Stimulated activated CD4-positive, alpha-beta T cell treated with anti-CD3 and anti-CD28 coated beads, Interleukin-1b, Interleukin-23, amount 100 ng/mL, for 1 hour (primary cell): ENCODE measurements at places on chromosomes 13 and 19.

DNA sequence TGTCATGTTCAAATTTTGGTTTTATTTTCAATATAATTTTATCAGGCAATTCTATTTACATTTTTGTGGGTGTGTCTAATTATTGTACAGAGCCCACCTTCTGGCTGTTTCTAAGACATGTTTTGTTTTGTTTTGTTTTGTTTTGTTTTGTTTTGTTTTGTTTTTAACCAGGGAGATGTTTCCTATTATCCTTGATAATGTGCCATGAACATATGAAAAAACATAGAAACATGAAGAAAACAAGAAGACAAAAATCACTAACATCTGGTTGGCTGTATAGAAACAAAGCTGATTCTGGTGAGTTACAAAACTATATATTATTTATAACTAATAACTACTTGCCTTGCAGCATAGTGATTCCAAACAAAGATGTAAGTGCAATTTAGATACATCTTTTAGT is 128.1 kb upstream of the TRPC4 start:
- no peak for DNase-seq

- no peak for DNase-seq
These were observed 12.2 kb downstream of the MED26 start for GRCh38 chr19:16615808-16616207.

DNA sequence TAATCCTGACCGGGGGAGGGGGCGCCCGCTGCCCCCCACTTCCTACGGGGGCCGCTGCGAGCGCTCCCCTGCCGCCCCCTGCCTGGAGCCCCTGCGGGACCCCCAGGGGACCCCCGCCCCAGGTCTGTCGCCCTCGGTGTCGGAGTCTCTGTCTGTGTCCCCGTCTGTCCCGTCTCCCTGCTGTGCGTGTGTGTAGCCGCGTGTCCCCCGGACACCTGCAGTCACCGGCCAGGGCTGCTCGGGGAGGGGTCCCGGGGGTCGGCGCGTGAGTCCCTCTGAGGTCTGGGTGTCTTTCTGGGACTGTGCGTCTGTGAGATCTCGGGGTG is 7.7 kb upstream of the NFIC start:
- DNase-seq = no peak

DNA sequence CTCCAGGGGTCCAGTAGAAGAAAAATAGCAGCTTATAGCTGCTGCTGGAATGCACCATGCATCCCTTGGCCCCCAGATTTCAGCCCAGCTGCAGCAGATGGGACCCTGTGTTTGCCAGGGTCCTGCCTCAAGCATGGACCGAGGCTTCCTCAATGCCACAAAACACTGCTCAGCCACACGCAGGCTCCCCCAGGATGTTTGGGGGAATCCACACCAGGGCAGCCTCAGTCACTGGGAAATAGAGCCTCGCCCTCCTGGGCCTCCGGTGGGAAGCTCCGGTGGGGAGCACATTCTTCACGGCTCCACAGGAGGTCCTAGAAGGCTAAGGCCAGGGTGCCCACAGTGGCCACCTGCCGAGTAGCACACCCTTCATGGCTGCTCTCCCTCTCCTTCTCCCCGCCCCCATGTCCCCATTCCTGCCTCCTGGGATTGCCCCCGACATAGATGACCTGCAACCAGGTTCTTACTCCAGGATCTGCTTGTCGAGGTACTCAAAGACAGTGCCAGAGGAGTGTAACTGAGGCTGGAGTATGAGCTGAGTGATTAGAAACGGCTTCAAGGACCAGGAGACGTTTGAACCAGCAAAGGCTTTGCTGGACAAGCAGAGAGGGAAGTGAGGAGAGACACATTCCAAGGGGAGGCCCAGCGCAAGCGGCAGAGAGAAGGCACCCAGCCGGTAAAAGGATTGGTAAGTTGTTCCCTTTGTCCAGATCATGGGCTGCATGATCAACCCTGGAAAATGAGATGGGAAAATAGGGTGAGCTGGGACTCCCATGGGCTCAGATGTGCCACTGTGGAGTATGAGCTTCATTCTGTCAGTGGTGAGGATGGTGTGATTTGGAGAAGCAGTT is 110.7 kb upstream of the UQCRFS1 start:
- no peak for DNase-seq

GRCh38 chr19:32097620-32098019 is 247.8 kb upstream of the ZNF507 start:
- DNase-seq = no peak

DNA sequence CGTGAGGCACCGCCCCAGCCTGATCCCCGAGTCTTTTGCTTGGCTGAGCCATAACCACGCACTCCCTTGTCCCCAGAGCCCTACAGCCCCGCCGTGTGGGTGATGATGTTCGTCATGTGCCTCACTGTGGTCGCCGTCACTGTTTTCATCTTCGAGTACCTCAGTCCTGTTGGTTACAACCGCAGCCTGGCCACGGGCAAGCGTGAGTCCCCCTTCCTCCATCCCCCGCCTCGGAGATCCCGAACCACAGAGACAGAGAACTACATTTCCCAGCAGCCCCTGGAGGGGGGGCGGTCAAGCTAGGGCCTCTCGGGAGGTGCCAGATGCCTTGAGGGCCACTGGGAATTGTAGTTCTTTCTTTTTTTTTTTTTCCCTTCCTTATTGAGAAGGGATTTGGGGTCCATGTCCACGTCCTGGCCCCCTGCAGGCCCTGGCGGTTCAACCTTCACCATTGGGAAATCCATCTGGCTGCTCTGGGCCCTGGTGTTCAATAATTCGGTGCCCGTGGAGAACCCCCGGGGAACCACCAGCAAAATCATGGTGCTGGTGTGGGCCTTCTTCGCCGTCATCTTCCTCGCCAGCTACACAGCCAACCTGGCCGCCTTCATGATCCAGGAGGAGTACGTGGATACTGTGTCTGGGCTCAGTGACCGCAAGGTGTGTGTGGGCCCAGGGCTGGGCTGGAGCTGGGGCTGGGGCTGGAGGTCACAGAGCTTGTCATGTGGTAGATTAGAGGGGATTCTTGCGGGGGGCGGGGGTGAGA is 25.9 kb downstream of the GRIN2D start:
- DNase-seq = no peak

GRCh38 chr19:41330946-41331678 is 21.1 kb downstream of the CCDC97 start:
- DNase-seq = no peak

DNA sequence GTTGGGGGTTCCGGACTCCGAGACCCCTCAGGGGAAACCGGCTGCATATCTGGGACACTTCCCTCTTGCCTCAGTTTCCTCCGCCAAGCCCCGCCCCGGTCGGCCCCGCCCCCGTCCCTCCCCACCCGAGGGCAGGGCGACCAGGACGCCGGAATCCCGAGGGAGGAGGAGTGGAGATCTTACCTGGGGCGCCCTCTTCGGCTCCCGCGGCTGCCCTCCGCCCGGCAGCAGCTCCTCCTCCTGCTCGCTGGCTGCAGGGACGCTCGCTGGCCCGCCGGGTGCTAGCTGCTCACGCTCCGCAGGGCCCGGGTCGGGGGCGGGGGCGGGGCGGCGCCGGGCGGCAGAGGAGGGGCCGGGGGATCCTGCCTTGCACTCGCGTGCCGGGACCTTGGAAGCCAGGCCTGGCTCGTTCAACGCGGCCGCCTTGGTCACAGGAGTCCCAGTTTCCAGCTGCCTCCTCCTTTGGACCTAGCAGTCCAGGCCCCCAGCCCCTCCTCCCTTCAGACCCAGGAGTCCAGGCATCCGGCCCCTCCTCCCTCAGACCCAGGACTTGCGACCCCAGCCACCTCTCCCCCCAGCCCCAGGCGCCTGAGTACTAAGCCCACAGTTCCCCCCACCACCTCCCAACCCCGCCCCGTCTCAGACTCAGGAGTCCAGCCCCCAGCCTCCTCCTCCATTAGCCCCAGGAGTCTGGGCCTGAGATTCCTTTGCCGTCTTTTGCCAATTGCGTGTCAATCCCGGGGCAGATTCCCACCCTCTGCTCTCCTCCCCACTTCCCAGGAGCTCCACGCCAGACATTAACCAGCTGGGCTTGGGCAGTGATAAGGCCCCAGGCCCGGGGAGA is at the start of gene NTF4:
NTF4 (minus strand) TSS at position 51 of the 844 bp plus-strand sequence. CDS start 2,821 bp downstream, outside the sequence.
- no peak for DNase-seq

GRCh38 chr19:3573162-3573857 is 566 bp downstream of the HMG20B start:
- no peak for DNase-seq

GRCh38 chr19:4584670-4585460 is 25.4 kb upstream of the SEMA6B start:
- DNase-seq = no peak

GRCh38 chr13:29507356-29507755 is 88.1 kb downstream of the SLC7A1 start:
- DNase-seq = no peak

- no peak for DNase-seq
These were observed 1.3 kb downstream of the TRIP10 start for GRCh38 chr19:6740589-6741343.

GRCh38 chr19:38744874-38745273 is 600 bp upstream of the CAPN12 start:
- DNase-seq = no peak

DNA sequence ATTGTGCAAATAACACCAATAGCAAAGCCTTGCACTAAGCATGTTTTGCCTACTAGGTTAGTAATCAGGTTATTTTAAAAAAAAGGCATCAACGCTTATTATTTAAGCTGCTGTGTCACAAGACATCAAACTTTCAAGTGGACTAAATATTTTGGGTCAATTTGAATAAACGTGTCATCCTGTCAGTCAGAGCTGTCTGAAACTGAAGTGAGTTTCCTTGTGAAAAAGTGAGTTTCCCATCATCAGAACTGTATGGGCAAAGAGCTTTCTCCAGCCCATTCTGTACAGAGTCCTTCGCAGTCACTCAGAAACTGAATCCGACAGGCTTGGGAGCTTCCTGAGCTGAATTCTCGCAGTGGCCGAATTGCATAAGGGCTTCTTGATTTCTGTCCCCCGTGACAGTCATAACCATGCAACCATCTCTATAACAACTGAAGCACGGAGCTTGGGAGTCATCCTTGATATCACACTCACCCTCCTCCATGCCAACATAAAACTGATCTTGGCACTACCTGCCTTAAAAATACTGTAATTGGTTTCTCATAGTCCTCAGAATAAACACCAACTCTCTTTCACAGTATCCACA is 139.8 kb downstream of the MIPEP start:
- no peak for DNase-seq

GRCh38 chr13:33206945-33207614 is 78.5 kb downstream of the STARD13 start:
- DNase-seq = no peak

GRCh38 chr19:53782698-53783097 is 41.4 kb downstream of the NLRP12 start:
- no peak for DNase-seq

GRCh38 chr13:112875627-112876026 is 93.4 kb upstream of the MCF2L start:
- DNase-seq = no peak

- DNase-seq = no peak
These were observed 119.2 kb downstream of the KLF5 start for GRCh38 chr13:73177916-73178565.

- no peak for DNase-seq
These were observed 21.8 kb downstream of the PROSER1 start for GRCh38 chr13:39016087-39016486.

DNA sequence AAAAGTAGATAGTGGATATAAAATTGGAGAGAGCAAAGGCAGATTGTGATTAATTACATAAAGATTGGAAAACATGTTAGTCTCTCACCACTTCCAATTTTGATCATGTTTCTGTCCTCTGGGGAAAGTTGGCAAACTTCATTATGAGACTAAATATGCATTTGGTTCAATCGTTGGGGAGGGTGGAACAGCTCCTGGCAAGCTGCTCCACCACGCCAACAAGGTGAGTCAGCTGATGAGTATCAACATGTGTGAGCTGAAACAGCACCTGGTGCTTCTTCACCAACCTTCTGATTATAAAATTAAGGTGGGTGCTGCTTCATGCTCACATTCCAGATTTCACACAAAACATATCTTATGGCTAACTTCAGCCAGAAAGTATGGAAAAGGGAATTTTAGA is 1784.6 kb downstream of the SLITRK5 start:
- DNase-seq = no peak

DNA sequence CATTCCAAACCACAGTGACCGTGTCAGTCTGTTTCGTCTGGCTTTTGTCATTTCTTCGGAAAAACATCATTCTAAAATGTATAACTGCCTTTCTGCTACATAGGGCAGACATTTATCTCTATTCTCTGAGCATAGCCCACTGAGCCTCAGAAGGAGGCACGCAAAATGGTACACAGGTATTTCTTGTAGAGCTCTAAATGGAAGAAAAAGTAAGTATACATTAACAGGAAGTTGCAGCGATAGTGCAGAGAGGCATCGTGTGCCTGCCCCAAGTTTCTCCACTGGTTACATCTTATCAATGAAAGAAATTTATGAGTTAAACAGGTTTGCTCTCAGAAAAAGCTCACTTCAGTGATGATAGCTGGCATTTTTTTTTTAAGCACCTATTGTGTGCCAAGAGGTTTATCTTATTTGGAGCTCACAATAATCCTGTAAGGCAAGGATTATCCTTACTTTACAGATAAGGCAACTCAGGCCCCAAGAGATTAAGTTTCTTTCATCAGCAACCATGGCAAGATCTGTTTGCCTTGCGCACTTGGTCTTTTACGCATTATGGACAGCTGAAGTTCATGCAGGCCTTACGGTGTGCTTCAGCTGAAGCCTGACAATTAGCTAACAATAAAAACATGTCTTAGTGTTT is 1.2 kb upstream of the RCBTB2 start:
- no peak for DNase-seq

DNA sequence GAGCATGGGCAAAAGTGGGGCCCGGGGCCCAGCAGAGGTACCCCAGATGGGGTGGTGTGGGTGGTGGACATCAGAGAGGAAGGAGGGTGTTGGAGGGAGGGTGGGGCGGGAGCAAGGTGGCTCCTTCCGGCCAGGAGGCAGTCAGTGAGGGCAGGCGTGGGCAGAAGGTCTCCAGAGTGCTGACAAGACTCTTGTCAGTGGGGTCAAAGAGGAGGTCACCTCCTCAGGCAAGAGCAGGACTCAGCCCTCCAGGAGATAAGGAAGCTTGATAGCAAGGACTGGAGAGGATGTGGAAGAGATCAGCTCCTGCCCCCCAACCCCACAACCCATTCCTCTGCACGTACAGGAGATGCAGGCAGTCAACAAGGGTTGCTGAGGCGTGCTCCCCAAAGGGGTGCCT is 9.8 kb downstream of the GJA3 start:
- DNase-seq = no peak

- no peak for DNase-seq
These were observed 24.5 kb upstream of the AKT2 start for GRCh38 chr19:40309666-40310065.

GRCh38 chr13:98875146-98875729 is 102.6 kb downstream of the DOCK9 start:
- DNase-seq = no peak

- no peak for DNase-seq
These were observed 151.7 kb downstream of the LHFPL6 start for GRCh38 chr13:39451301-39451700.
